ENCODE measurements at places on chromosomes 4 and X.

DNA sequence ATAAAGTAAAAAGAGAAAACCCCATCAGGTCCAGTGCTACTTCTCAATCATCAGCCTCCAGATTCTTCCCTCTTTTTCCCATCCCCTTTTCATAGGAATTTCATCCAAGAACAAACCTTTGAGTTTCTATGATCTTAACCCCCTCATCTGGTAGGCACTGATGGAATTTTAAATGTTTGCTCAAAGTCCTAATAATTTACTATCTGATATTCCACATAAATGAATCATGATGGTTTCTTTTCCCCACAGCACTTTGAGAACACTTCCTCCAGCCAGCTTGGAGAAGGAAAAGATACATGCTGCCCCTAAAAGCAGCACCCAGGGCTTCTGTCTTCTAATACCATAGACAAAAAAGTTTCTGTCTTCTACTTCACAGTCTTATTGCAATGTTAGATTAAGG is 19.4 kb upstream of the KLHL8 start:
- H3K36me3 ChIP-seq, result no peaks in the 10 kb centered on the region
- peaks cover 7% of the 10 kb centered on the region for H3K4me1 ChIP-seq
- H3K27me3 ChIP-seq, result no peaks in the 10 kb centered on the region
- no peak overlapping the region for H3K4me3 ChIP-seq

GRCh38 chr4:114310296-114310925 is 288.2 kb upstream of the UGT8 start:
- H3K4me1 ChIP-seq, result no peaks in the 10 kb centered on the region
- H3K27ac ChIP-seq, result no peak overlapping the region
- H3K27me3 ChIP-seq, result no peaks in the 10 kb centered on the region
- no peaks in the 10 kb centered on the region for H3K36me3 ChIP-seq
- no peak for DNase-seq

- no peak within 1 kb of the TSS for H3K27ac ChIP-seq
- peak within 1 kb of the TSS; percentile 0 for H3K4me3 ChIP-seq
- H3K36me3 ChIP-seq, result no peaks in the 10 kb centered on the region
- DNase-seq, result no peak
Measured at GRCh38 chrX:106168107-106168506, at the start of gene PWWP3B. TSS of gene PWWP3B (plus strand) at chrX:106168305. CDS start at chrX:106205433, 37,128 bp downstream.

- H3K27ac ChIP-seq, result no peak overlapping the region
- no peaks in the 10 kb centered on the region for H3K36me3 ChIP-seq
- H3K27me3 ChIP-seq, result no peaks in the 10 kb centered on the region
- DNase-seq, result no peak
Measured at GRCh38 chr4:170278460-170278859, 188.7 kb upstream of the AADAT start.

- no peaks in the 10 kb centered on the region for H3K27me3 ChIP-seq
- peaks cover 71% of the 10 kb centered on the region for H3K4me1 ChIP-seq
- DNase-seq, result peak; percentile 96
- no peak overlapping the region for H3K4me3 ChIP-seq
- no peaks in the 10 kb centered on the region for H3K36me3 ChIP-seq
Measured at GRCh38 chr4:1201851-1202525, 29.6 kb upstream of the SPON2 start.

- H3K36me3 ChIP-seq, result no peaks in the 10 kb centered on the region
- DNase-seq, result no peak
- no peak overlapping the region for H3K27ac ChIP-seq
- H3K4me1 ChIP-seq, result no peaks in the 10 kb centered on the region
- H3K27me3 ChIP-seq, result no peaks in the 10 kb centered on the region
Measured at GRCh38 chr4:141066690-141067089, 66.6 kb downstream of the RNF150 start.

DNA sequence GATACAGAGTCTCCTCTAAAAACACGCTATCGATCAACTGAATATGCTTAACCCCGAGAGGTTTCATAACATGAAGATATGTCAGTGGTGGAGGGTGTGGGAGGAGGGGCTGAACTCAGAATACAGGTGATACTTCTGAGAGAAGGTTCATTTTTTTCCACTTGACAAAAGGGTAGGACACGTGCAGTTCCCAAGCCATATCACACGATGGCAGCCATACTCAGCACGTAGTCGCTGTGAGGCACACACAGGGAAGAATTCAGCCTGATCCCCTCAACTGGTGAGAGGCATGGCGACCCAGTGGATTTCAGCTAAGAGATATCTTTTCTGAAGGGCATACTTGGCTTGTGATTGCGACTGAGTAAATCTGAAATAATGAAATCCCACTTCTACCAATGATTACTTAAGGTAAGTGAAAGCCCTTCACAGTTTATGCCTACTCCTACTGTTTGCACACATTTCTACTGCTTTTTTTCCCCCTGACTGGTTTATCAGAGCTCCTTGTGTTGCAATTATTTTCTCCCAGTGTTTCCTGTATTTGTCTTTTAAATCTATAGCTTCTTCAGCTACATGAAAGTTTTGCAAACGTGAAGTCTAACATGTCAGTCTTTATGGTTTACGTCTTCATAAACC is 133.1 kb downstream of the CORIN start:
- DNase-seq, result no peak
- H3K4me1 ChIP-seq, result no peaks in the 10 kb centered on the region
- H3K27ac ChIP-seq, result no peak overlapping the region
- no peak overlapping the region for H3K4me3 ChIP-seq

DNA sequence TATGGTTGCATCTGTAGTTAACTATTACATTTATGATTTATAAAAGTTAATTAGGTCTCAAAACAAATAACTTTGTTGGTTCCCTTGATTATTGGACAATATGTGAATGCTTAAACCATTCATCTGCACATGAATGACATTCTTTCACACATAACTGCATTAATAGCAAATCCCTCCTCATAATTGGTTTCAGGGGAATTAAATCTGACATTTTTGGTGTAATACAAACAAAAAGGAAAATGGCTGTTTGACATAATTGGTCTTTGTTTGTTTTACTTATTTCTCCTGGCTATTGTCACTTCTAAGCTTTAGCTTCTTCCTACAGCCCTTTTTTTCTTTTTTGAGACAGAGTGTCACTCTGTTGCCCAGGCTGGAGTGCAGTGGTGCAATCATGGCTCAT is 71.9 kb downstream of the TBC1D9 start:
- H3K36me3 ChIP-seq, result no peaks in the 10 kb centered on the region
- no peak for DNase-seq
- H3K27ac ChIP-seq, result no peak overlapping the region
- H3K27me3 ChIP-seq, result no peaks in the 10 kb centered on the region
- no peak overlapping the region for H3K4me3 ChIP-seq
- H3K4me1 ChIP-seq, result peaks cover 5% of the 10 kb centered on the region

- H3K27ac ChIP-seq, result peak within 1 kb of the TSS; percentile 74
- H3K4me3 ChIP-seq, result peak within 1 kb of the TSS; percentile 56
- H3K36me3 ChIP-seq, result no peaks in the 10 kb centered on the region
Measured at GRCh38 chr4:65670331-65671031, at the start of gene EPHA5. TSS of gene EPHA5 (minus strand) at chr4:65670489. CDS start at chr4:65669742, 747 bp downstream.

GRCh38 chr4:123706973-123707372 is 310.4 kb downstream of the SPRY1 start:
- H3K27me3 ChIP-seq, result no peaks in the 10 kb centered on the region
- no peaks in the 10 kb centered on the region for H3K36me3 ChIP-seq
- no peak overlapping the region for H3K4me3 ChIP-seq
- DNase-seq, result no peak

DNA sequence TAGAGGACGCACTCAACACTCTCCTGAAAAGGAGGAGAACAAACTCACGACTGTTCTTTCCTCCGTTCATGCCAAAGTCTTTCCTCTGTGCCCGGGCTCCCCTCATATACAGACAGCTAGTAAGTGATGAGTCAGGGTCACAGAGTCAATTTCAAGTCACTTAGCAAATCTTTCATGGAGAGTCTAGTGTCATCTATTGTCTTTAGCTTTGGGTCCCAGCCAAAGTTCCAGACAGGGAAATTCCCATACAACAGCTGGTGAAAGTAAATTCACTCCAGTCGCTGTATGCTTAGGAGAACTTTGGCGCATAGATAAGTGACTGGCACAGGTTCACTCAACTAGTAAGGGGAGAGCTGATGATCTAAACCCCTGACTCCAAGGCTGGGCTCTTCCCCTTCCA is 226.5 kb downstream of the MID1 start:
- H3K36me3 ChIP-seq, result no peaks in the 10 kb centered on the region
- no peak overlapping the region for H3K27ac ChIP-seq
- DNase-seq, result no peak
- no peaks in the 10 kb centered on the region for H3K27me3 ChIP-seq
- no peaks in the 10 kb centered on the region for H3K4me1 ChIP-seq
- H3K4me3 ChIP-seq, result no peak overlapping the region

- peaks cover 29% of the 10 kb centered on the region for H3K4me1 ChIP-seq
- peaks cover 18% of the 10 kb centered on the region for H3K27me3 ChIP-seq
- no peak overlapping the region for H3K27ac ChIP-seq
- no peak overlapping the region for H3K4me3 ChIP-seq
Measured at GRCh38 chr4:110629780-110630687, 7.2 kb upstream of the PITX2 start.

- H3K4me3 ChIP-seq, result no peak overlapping the region
- peaks cover 27% of the 10 kb centered on the region for H3K4me1 ChIP-seq
- H3K36me3 ChIP-seq, result no peaks in the 10 kb centered on the region
- H3K27ac ChIP-seq, result peak overlapping the region; percentile 34
Measured at GRCh38 chr4:122830426-122831095, 3.9 kb downstream of the FGF2 start.

DNA sequence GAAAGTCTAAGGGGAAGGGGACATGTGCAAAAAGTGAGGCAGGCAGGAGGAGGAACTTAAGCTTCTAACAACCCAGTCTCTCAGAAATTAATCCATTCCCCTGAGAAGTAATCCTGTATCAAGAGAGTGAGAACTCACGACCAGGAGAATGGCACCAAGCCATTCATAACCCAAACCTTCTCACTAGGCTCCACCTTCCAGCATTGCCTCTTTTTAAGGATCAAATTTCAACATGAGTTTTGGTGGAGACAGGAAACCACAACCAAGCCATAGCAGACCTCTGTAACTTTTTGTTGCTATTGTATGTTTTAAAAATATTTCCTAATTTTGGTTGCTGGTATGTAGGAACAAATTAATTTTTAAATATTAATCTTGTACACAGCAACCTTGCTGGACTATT is 32.8 kb downstream of the PASD1 start:
- H3K4me3 ChIP-seq, result no peak overlapping the region
- no peak overlapping the region for H3K27ac ChIP-seq
- H3K4me1 ChIP-seq, result no peaks in the 10 kb centered on the region
- no peaks in the 10 kb centered on the region for H3K27me3 ChIP-seq
- no peak for DNase-seq

DNA sequence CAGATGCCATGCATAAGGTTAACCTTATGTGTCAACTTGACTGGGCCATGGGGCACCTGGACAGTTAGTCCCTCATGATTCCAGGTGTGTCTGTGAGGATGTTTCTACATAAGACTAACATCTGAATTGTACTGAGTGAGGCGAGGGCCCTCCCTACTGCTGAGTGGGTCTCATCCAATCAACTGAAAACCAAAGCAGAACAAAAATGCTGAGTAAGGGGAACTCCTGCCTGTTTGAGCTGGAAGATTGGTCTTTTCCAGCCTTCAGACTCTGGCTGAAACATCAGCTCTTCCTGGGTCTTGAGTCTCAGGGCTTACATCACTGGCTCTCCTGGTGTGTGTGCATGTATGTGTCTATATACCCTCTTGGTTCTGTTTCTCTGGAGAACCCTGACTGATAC is 13.8 kb downstream of the NELFA start:
- peaks cover 16% of the 10 kb centered on the region for H3K4me1 ChIP-seq
- H3K27ac ChIP-seq, result no peak overlapping the region
- DNase-seq, result peak; percentile 25
- H3K4me3 ChIP-seq, result no peak overlapping the region

- H3K27ac ChIP-seq, result no peak overlapping the region
- DNase-seq, result no peak
- no peaks in the 10 kb centered on the region for H3K27me3 ChIP-seq
- no peaks in the 10 kb centered on the region for H3K4me1 ChIP-seq
Measured at GRCh38 chr4:184838249-184839074, 12.7 kb upstream of the ACSL1 start.

DNA sequence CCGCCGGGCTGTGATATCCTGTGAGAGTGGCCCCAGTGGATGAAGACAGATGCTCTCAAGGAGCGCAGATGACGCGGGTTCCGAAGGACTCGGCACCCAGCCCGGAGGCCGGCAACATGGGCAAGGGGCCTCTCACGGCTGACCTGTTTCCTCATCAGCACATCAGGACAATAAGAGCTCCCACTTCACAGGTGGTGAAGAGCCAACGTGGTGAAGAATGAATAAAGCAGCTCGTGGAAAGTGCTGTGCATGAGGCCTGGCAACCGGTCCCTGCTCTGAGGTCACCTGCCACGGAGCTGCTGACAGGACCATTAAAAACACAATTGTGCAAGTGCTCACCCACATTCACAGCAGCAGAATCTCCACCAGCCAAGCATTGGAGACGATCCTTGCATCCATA is 22.9 kb downstream of the ABLIM2 start:
- no peak overlapping the region for H3K4me3 ChIP-seq
- no peaks in the 10 kb centered on the region for H3K4me1 ChIP-seq
- no peak for DNase-seq
- H3K27me3 ChIP-seq, result no peaks in the 10 kb centered on the region
- no peaks in the 10 kb centered on the region for H3K36me3 ChIP-seq

- H3K4me3 ChIP-seq, result no peak overlapping the region
- H3K36me3 ChIP-seq, result no peaks in the 10 kb centered on the region
- no peaks in the 10 kb centered on the region for H3K4me1 ChIP-seq
- H3K27ac ChIP-seq, result no peak overlapping the region
- no peaks in the 10 kb centered on the region for H3K27me3 ChIP-seq
- DNase-seq, result no peak
Measured at GRCh38 chr4:7463566-7464258, 29.0 kb upstream of the PSAPL1 start.

DNA sequence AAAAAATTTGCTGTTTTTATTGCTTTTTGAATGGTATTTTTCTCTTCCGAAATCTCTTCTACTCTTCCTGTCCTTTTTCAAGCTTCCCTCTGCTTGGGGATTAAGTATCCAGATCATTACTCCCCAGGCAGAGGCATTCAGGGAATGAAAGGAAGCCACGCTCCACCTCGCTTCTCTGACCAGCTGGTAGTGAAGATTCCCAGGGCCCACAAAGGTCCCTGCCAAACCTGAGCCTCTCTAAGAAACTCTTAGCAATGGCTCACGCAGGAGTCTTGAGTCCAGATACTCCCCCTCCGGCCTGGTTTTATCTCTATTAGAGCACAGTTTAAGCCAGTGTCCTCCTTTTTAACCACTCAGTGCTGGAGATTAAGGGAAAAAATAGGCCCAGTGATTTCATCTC is 51.4 kb upstream of the SOD3 start:
- no peaks in the 10 kb centered on the region for H3K4me1 ChIP-seq
- H3K27me3 ChIP-seq, result no peaks in the 10 kb centered on the region
- no peak for DNase-seq
- H3K4me3 ChIP-seq, result no peak overlapping the region

GRCh38 chr4:104411502-104411901 is 83.2 kb downstream of the CXXC4 start:
- no peaks in the 10 kb centered on the region for H3K27me3 ChIP-seq
- no peaks in the 10 kb centered on the region for H3K4me1 ChIP-seq
- H3K4me3 ChIP-seq, result no peak overlapping the region
- no peak overlapping the region for H3K27ac ChIP-seq

- no peak overlapping the region for H3K4me3 ChIP-seq
- peaks cover 2% of the 10 kb centered on the region for H3K4me1 ChIP-seq
- DNase-seq, result no peak
- no peak overlapping the region for H3K27ac ChIP-seq
- no peaks in the 10 kb centered on the region for H3K27me3 ChIP-seq
Measured at GRCh38 chr4:110190249-110190648, 8.2 kb downstream of the ELOVL6 start.

GRCh38 chrX:13096728-13097127 is 52.3 kb upstream of the FAM9C start:
- no peak overlapping the region for H3K27ac ChIP-seq
- no peak overlapping the region for H3K4me3 ChIP-seq
- H3K27me3 ChIP-seq, result no peaks in the 10 kb centered on the region
- no peaks in the 10 kb centered on the region for H3K36me3 ChIP-seq

- H3K4me1 ChIP-seq, result no peaks in the 10 kb centered on the region
- no peaks in the 10 kb centered on the region for H3K36me3 ChIP-seq
- H3K4me3 ChIP-seq, result no peak overlapping the region
- DNase-seq, result no peak
- H3K27me3 ChIP-seq, result no peaks in the 10 kb centered on the region
Measured at GRCh38 chr4:186739317-186739716, 15.7 kb upstream of the FAT1 start.

Measured in vagina (tissue), 2 donors.